Activated CD4-positive, CD25-positive, alpha-beta regulatory T cell treated with anti-CD3 and anti-CD28 coated beads, Interleukin-2, amount 50 U/mL, for 72 hours (primary cell): ENCODE measurements at places on chromosomes 6 and 20.

- DNase-seq = no peak
Measured at GRCh38 chr6:56757588-56757984, 114.9 kb upstream of the DST start.

DNA sequence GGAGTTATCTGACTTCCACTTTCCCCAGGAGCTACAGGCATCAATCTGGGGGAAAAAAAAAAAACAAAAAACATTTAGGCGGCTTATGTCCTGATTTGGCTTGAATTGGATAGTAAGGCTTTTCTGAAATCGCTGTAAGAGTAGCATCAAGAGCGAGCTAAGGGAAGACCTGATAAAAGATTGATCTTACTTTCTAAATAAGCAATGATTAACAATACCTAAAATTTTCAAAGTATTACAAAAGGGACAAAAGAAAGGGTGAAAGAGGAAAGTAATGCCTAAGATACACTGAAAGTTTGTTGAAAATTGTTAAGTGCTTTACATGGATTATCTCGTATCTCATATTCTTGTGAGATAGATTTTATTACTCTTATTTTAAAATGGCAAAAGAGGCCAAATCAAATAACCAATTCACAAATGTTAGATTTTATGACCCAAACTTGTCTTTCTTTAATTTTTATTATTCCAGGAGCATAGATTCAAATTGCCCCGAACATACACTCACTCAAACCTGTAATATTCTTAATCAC lies 106.4 kb upstream of the PRSS16 start:
- no peak for DNase-seq

GRCh38 chr6:104402572-104402971 lies 457.1 kb downstream of the HACE1 start:
- DNase-seq = no peak

DNA sequence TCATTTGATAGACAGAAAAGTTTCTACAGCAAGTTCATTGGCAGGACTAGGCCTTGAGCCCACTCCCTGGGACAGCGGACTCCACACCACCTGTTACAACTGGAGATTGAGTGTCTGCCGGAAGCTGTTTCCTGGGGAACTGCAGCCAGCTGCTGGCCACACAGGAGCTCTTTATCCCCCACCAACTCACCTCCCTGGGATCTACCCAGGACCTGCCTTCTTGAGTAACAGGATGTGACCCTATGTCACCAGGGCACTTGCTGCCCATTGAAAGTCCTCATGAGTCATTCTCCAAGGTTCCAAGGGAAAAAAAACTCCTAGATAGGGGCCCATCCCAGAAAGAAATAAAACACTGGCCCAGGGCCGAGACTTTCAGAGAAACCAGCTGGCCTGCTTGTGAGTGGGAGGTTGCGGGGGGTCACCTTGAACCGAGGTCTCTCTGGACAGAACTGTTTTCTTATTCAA lies 37.4 kb upstream of the SLC9A8 start:
- no peak for DNase-seq

- no peak for DNase-seq
Measured at GRCh38 chr6:162627362-162627761, 100.2 kb downstream of the PRKN start.

GRCh38 chr6:30543821-30544220 lies 12.5 kb downstream of the GNL1 start:
- DNase-seq = no peak

DNA sequence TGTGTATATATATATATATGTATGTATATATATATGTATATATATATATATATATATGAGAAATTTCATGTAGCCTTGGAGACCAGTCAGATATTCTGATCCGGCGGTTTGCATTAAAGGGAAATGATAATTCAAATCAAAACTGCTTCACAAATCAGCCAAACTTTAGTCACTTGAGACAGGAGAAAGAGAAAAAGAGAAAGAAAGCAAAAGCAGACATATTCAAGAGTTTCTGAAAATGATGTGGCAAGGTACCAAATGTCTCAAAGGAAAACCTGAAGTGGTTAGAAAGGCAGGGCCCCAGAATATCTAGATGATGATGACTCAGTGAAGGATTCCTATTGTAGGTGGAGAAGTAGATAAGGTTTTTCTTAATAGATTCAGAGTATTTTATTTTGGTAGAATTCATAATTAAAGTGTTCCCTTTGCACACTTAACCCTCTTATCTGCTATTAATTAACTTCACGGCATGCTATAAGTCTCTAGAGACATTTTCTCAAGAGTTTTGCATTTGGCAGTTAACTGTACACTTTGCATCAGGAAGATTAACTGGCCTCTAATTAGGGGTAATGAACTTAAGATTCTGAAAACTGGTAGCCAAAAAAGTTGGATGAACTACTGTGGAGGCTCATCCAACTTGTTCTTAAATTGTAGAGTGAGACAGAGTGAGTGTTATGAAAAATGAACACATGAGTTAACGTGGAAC lies 50.1 kb upstream of the ASF1A start:
- DNase-seq = no peak

DNA sequence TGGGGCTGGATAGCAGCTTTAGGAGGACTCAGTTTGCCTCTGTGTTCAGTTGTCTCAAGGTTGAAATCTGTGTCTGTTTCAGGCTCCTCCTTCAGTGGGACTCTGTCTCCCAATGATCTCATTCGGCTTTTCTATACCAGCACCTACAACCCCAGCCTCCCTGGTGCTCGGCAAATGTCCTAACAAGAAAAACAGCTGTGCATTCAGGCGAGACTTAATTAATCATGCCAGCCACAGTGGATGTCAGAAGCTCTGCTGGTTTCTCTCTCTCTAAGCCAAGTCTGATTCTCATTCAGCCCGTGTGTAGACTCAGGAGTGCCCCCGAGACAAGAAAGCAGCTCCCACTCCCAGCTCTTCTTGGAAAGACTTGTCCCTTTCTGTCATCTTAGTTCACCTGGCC lies 46.8 kb downstream of the SUN5 start:
- no peak for DNase-seq

DNA sequence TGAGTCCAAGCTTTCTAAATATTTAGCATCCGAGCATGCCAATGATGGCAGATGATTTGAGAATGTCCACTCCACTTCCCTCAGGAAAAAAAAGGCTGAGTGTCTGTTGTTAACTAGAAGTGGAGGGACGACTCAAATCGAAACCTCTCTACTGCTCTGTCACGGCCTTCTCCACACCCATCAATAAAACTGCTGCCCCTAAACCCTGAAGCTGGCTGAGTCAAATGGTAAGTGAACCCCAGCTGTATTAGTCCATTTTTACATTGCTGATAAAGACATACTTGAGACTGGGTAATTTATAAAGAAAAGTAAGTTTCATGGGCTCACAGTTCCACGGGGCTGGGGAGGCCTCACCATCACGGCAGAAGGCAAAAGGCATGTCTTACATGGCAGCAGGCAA lies 707.0 kb downstream of the QKI start:
- DNase-seq = no peak

- no peak for DNase-seq
Measured at GRCh38 chr6:12472601-12473038, 182.5 kb downstream of the EDN1 start.

DNA sequence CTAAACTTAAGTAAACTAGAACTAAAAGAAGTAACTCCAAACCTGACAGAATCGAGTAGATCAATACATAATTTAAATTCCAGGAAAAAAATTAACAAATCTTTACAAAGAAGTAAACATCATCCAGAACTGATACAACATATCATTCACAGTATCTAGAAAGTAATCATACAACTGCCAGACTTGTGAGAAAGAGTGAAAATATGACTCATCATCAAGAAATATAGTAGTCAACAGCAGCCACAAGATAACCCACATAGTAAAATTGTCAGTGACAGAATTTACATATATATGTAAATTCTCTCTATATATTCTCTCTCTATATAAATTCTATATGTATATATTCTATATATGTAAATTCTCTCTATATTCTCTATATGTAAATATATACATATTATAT lies 242.8 kb upstream of the RGS17 start:
- no peak for DNase-seq

- DNase-seq = no peak
Measured at GRCh38 chr6:85493389-85493788, 43.5 kb downstream of the NT5E start.

GRCh38 chr6:26521600-26522391 lies 16.4 kb upstream of the HMGN4 start:
- DNase-seq = peak; percentile 84

DNA sequence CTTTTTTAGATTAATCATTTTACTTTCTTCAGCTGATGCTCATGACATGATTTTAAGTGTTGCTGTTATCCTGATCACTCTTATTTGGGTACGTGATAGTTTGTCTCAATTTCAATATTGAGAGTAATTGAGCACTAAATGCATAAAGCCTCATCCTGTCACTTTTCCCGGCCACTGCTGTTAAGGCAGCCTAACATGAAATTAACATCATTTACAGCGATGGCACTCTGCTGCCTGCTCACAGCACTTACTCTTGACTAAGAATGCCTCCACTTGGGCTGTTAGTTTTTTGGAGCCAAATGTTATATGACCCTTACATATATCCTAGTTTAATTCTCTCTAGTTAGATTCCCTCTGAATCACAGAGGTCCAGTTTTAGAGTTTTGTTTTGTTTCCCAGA lies 107.3 kb downstream of the SLX4IP start:
- no peak for DNase-seq

DNA sequence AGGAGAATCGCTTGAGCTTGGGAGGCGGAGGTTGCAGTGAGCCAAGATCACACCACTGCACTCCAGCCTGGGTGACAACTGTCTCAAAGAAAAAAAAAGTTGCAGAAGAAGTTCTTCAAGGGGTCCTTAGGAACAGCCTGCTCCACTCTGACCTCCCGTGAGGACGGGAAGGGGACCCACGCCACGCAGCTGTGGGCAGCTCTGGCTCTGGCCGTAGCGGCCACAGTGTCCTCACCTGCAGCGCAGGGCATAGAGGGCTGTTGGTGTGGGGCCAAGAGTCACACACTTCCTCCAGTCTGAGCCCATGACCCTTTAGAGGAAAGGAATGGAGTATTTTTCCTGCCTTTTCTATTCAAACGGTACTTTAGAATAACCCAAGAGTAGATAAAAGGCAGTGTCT lies 5.4 kb downstream of the NTSR1 start:
- DNase-seq = no peak

- no peak for DNase-seq
Measured at GRCh38 chr6:21045135-21045700, 511.0 kb downstream of the CDKAL1 start.

DNA sequence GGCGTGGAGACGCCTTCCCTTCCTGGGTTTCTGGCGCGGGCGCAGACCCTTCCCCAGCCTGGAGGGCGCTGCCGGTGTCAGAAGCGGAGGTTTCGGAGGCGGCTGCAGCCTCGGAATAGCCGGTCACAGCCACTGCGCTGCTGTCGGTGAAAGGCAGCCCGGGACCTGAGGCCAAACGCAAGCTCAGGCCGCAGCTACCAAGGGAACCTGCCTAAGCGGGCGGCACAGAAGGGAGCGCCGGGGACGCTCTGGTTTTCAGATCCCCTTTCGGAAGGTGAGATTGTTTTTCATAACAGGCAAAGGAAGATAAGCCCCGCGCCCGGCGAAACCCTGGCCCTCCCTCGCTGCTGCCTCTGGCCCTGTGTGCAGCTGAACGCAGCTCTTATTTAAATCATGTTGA lies 116.5 kb downstream of the FAM120B start:
- no peak for DNase-seq

DNA sequence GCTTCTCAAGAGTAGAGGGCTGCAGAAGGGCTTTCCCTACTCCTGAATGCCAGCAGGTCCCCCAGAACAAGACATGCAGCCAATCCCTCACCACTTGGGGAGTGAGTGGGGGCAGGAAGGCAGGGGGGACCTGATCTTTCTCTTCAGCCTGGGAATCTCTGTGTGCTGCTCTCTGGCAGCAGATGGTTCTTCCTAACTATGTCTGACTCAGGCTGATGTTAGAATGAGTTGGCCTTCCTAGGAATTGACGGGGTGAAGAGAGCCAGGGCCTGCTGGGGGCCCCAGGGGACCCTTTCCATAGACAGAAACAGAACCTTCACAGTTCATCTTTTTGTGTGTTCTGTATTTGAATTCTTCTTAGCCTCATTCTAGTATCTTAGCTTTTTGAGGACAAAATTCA lies 29.0 kb upstream of the TCP11 start:
- no peak for DNase-seq

GRCh38 chr20:2746636-2747265 lies 53.7 kb downstream of the CPXM1 start:
- no peak for DNase-seq
